ENCODE measurements at places on chromosomes 1 and 21.

DNA sequence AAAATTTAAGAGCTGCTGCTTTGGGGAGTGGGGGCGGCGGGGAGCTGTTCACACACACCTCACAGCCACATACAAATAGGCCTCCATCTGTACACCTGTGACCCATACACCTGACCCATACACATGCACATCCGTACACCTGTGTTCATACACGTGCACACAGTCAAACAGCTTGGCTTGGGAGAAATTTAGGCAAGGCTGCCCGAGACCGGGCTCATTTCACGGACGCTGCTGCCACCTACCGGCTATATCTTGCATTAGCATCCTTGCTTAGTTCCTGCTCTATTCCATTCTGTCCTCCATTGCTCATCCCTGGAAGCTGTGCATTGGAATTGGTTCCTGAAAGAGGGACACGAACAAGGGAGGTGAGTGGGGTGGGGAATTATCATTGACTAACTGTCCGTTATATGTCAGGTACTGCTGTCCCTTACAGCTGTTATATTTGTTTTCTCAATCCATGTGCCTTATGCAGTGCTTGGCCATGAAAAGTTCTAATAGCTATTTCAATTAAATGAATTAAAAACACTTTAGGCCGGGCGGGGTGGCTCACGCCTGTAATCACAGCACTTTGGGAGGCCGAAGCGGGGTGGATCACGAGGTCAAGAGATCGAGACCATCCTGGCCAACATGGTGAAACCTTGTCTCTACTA is 37.1 kb upstream of the EPB41 start:
- peak; percentile 83 for DNase-seq

- DNase-seq = peak; percentile 49
Observed at GRCh38 chr1:219317762-219318353, 144.2 kb downstream of the LYPLAL1 start.

DNA sequence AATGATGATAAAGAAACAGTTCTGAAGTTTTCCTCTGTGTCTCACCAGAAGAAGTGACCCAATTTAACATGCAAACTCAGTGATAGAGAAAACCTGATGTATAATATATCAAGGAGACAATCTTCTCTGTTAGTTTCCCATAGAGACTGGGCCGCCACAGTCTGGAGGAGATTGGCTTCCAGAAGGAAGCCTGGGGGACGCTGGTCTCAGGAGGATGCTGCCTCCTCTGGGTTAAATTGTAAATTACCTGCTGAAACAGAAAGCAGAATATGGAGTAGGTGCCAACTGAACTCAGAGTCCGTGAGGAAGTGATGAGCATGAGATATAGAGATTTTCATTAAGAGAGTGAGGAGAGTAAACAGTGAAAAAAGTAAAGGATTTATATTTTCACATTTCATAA is 15.8 kb downstream of the OR14I1 start:
- peak; percentile 31 for DNase-seq

DNA sequence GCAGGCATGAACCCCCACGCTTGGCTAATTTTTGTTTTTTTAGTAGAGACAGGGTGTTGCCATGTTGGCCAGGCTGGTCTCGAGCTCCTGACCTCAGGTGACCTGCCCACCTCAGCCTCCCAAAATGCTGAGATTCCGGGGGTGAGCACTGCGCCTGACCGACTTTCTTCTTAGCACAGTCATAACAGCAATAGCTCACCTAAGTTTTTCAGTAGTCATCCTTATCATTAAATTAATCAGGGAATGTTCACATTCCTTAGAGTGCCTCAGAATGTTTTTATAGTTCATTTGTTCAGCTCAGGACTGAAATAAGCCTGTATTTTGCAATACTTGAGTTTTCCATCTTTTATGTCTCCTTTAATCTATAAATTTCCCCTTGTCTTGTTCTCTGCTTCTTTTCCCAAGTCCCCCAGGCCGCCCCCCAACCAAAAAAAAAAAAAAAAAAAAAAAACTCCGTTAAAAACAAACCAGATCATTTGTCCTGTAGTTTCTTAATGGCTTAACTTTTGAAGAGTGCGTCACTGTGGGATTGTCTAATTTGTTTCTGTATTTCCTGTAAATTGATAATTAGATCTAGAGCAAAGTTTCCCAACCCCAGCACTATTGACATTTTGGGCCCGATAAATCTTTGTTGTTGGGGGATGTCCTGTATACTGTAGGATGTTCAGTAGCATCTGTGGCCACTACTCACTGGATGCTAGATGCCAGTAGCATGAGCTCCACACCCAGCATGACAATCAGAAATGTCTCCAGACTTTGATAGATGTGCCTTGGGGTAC is 120.7 kb downstream of the ITSN1 start:
- DNase-seq = no peak

GRCh38 chr1:61978796-61979195 is 215.9 kb upstream of the L1TD1 start:
- DNase-seq = no peak

GRCh38 chr21:19440792-19441655 is 1037.4 kb upstream of the TMPRSS15 start:
- DNase-seq = no peak

GRCh38 chr21:42219606-42220137 is 732 bp downstream of the ABCG1 start:
- no peak for DNase-seq

- no peak for DNase-seq
Observed at GRCh38 chr1:74010206-74010605, 187.8 kb downstream of the LRRIQ3 start.

DNA sequence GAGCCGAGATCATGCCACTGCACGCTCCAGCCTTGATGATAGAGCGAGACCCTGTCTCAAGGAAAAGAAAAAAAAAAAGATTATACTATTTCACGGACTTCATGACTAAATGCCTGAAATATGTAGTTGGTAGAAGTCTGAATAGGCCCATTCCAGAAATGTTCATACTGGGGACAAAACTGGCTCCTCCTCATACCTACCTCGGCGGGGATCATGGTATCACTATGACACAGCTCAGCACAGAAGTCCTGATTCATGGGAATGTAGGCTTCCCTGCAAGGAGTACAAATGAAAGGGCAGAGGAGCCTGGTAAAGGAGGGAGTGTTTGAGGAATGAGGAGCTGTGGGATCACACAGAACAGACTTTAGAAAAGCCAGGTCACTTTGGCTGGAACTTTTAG is 5.0 kb downstream of the SPATA46 start:
- no peak for DNase-seq

GRCh38 chr1:84426376-84426775 is 28.1 kb downstream of the DNASE2B start:
- DNase-seq = no peak

DNA sequence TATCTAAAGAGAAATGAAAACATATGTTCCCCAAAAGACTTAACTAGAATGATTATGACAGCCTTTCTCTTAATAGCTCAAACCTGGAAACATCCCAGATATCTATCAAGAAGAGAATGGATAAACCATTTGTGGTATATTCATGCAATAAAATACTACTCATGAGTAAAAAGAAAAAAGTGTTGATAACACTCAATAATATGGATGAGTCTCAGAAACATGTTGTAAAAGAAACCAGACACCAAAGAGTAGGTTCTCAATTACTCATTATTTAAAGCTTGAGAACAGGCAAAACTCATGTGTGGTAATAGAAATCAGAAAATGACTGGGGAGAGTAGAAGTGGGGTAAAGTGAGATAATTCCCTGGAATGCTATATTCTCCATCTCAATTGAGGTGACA is 154.1 kb downstream of the PHTF1 start:
- no peak for DNase-seq

GRCh38 chr1:63912643-63913042 is 138.8 kb downstream of the ROR1 start:
- no peak for DNase-seq

Measured in RKO (cell line).